ENCODE measurements at places on chromosomes 3 and 15.

GRCh38 chr3:13200946-13201345 lies 127.7 kb upstream of the IQSEC1 start:
- DNase-seq, result no peak

DNA sequence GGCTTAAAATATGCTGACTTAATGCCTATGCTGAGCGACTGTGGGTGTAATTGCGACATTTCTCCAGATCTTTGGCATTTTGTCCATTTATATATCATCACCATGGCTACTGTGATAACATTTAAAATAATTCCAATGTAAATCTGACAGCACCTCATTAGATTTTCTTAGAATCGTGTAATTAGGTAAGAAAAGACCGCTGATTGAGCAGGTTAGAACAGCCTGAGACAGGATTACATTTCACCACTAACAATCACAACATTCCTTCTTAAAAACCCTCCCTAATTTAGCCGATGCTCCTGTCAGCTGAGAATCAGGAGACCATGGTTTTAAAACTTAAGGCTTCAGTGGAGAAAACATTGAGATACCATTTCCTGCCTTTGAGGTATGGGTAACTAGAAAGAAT lies 455.3 kb upstream of the PDZRN3 start:
- no peak for DNase-seq

DNA sequence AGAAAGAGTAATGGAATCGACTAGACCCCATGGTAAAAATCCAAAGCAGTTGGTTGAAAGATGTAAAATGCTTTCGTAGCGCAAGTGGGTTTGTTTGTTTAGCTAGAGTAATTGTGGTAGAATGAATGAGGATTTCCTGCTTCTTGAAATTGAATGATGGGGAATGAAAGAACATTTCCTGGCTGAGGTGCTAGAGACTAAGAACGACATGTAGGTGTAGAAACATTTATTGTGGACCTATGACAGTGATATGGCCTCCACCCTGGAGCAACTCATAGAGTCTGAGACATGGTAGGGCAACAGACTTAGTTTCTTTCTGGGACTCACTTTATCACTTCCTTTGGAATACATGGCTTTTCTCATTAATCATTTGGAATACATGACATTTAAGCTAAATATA lies 467.6 kb upstream of the CFAP20DC start:
- no peak for DNase-seq

DNA sequence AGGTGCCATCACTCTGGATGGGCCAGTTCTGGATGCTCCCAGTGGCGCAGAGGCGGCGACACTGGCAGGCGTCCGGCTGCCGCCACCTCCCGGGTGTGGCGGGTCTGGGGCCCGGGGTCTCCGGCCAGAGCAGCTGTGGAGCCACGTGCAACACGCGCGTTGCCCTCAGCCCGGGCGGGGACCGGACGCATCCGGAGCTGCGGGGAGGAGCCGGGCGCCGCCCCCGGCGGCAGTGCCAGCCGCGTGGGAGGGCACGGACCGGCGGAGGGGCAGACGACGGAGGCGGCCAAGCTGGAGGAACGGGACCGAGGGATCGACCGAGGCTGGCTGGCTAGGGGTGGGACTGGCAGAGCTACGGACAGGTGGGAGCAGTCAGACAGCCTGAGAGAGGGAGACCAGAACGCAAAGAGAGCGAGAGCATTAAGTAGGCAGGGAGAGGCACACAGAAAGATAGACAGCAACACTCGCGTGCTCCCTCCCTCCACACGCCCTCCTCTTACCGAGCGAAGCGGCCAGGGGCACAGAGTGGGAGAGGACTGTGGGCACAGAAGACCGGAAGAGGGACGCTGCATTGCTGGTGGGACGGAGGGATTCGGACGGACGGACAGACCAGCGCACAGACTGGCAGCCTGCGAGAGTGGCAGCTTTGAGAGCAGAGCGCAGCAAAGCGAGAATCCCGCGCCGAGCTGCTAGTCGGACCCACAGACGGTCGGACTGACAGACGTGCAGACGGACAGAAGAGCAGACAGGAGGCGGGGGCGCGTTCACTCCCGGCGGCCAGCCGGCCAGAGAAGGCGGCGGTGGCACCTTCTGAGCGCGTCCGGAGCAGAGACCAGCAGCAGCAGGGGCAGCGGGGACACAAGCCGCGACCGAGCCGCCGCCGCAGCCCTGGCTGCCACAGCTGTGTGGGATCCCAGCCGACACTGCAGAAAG lies at the start of gene ARPP21:
TSS of gene ARPP21 (plus strand) at position 272 of the 933 bp plus-strand sequence. CDS start 42,227 bp downstream, outside the sequence.
- DNase-seq, result no peak
